ENCODE measurements at places on chromosomes 4 and X. TPM values are rescaled to one million over a fixed set of nuclear protein-coding genes. Genes with fewer than 3 reads are reported as not detected.

Gene PAK3
- total RNA-seq, result 4.5 TPM

DNA sequence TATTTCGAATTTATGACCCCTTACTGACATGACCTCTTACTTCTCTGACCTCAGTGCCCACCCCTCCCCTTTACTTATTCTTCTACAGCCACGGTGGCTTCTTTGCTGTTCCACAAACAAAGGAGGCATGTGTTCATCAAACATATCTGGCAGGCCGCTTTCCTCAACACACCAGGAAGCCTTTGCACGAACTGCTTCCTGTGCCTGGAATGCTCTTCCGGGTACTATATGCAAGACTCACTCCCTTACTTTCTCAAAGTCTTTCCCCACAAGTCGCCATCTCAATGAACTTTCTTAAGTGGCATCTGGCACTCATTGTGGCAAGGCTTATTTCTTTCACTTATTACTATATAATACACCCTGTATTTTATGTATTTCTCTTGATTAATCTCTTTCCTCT is 351.5 kb upstream of the DDX53 start:
- no peak for DNase-seq

- no peak for DNase-seq
Measured at GRCh38 chr4:161522031-161522430, 641.8 kb downstream of the FSTL5 start.

DNA sequence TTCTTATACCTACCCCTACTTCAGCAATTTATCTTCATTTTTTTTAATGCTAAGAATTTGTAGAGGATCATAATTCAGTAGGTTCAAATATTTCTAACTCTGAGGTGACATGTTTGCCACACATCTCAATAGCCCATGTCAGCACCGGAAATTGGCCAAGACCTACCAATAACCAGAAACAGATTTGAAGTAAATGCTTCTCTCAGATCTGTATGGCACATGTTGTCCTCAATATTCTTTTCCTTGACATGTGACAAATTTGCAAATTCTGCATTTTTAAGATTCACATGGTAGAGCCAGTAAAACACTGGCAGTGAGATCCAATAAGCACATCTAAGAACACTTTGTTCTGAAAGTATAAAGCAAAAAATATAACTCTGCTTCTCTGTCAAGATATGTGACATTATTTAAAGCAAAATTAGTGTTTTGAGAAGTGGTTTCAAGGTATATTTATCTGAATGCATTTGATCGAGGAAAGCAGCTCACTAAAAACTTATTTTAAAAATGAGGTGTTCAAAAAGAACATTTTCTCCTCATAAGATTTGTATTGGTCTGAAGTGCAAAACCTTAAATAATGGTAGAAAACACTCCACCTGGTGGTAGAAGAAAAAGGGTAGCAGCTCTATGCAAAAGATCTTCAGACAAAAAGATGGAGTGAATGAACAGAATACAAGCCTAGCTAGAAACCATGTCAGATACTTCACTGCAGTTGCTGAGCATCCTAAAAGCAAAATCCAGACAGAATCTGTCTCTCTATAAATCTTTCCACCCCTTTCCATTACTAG is 513.8 kb upstream of the FAM241A start:
- DNase-seq, result no peak

DNA sequence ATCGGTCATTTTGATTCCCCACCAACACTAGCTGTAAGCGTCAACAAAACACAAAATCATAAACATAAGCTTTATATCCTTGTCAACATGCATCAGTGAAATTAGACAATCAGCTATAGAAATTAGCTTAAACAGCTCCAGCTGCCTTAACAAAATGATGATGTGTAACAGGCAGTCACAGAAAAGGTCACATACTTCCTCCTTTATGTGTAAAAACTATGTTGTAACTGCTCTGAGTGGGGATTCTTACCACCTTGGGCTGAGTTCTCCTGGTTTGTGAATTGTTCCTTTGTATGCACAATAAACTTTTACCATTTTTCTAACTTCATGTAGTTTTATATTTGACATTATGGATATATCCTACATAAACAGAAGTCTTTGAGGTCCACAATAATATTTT is 73.9 kb upstream of the MAP9 start:
- no peak for DNase-seq

- peak; percentile 92 for DNase-seq
Measured at GRCh38 chr4:16418814-16419213, 192.5 kb upstream of the TAPT1 start.

- no peak for DNase-seq
Measured at GRCh38 chr4:181958446-181958845, 284.8 kb upstream of the TENM3 start.

GRCh38 chr4:17577665-17578481 is 875 bp downstream of the LAP3 start:
- DNase-seq, result no peak

Gene CCNA2
- total RNA-seq, result 106 TPM

GRCh38 chrX:46258356-46258755 is 286.9 kb downstream of the ZNF674 start:
- no peak for DNase-seq

DNA sequence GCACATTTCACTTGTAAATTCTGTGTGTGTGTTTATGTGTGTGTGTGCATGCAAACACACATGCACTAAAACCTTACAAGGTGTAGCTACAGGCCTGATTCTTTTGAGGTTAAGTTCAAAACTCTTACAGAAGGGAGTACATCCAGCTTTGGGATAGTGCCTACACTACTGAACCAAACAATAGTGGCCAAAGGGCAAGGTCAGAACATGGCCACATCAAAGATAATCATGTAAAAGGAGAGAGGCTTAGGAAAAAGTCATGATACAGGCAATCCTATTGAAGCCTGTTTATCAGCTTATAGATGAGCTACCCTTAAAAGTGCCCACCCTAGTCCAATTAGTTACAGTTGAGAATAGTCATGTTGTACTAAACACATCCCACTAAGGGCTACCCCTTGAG is 139.6 kb downstream of the IDS start:
- no peak for DNase-seq

DNA sequence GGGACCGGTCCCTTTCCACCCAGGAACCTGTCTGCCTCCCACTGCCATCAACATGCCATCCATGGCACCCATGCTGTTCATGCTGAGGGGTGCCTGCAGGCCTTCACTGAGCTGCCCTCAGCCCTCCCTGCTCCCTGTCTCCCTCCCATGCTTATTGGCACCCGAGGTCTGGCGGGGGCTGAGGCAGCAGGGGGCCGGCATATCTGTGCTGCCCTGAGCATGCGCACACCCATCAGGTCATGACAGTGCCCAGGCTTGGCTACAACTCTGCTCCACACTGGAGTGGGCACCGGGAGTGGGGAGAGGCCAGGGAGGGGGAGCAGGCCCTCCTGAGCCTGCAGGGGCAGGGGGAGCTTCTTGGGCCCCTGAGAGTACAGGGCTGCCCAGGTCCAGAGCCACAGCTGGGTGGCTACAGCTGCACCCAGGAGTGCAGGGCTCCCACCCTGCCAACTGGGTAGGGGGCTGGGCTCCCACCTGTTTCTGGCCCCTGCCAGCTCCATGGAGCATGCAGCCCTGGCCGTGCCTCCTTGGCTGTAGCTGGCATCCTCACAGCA is 395.8 kb upstream of the DMD start:
- no peak for DNase-seq

GRCh38 chr4:181737744-181738143 is 505.5 kb upstream of the TENM3 start:
- no peak for DNase-seq

- DNase-seq, result no peak
Measured at GRCh38 chr4:128716338-128716737, 93.2 kb upstream of the JADE1 start.

Gene NSUN7
- total RNA-seq, result 4.6 TPM

DNA sequence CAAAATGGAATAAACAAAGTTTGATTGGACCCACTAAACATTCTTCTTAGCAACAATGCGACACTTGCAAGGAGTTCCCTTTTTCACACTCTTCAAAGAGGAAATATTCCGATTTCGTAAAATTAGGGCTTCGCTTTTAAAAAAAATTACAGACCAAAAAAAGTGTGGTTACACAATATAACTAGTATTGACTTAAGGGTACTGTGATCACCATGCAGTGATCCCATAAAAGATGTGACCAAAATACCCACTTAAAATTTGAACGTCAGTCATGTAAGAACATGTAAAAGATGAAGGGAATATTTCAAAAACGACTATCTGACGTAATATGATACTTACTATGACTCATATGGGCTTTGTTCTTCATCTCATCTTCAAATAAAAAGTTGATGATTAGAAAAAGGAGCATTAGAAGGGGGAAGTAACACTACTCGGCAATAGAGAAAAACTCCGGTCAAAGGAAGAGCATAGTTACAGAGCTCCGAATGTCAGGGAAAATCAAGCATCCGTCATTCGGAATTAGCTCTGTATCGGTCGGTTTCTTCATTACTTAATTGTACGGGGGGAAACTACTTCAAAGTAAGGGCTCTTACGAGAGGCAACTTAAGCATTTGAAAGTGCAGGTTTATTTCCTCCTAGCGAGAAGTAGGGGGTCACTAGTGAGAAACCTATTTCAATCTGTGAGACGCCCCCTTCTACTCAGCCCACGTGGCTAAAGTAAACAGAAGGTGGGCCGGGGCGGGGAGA is 1.3 kb upstream of the TET2 start:
- no peak for DNase-seq

DNA sequence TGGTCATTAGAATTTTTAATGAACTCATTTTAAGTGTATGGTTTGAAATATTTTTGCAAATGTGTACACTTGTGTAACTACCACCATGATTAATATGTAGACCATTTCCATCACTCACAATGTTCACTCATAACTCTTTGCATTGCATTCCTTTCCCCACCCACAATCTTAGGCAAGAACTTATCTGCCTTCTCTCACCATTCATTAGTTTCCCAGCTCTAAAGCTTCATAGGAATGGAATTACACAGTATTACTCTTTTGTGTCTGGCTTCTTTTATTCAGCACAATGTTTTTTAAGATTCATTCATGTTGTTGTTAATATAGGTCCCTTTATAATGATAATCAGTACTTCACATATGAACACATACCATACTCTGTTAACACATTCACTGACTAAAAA is 106.1 kb downstream of the ARAP2 start:
- DNase-seq, result no peak

DNA sequence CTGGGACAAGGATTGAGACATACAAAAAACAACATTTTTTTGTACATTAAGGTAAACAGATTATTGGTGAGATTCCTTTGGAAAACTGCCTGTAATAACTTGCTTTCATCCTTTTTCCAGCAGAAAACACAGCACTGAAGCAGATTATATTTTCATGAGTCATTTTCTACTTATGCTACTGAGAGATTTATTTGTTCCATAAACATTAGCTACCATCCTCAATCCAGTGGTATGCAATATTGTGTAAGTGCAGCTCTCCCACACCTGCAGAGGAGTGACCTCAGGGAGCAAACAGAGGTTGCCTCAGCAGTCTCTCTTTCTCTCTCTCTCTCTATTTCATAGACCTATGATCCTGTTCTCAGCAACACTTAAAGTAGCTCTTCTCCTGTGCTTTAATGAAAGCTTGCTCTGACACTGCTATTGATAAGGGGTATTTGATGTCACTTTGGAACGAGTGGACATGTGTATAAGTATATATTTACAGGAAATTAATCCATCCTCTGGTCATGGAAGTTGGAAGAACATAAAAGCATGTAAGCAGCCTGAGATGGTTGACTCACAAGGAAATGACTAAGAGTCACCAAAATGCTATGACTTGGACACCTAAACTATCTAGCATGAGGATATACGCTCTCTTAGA is 163.7 kb upstream of the SPANXC start:
- peak; percentile 19 for DNase-seq

DNA sequence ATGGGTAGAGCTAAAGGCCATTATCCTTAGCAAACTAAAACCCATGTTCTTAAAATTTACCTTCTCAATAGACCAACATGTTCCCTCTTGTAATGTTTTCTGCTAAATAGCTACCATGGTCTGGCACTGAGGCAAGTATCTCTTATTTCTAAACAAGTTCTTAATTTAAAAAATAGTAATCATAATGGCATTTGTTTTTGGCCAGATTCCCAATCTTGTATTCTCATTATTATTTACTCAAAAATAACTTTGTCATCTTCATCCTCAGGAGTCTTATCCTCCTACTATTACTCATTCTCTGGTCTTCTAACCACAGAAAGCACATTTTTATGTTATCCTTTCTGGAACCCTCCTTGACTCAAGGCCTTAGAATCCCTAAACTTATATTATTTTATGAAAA is 931.2 kb downstream of the CCSER1 start:
- no peak for DNase-seq
